ENCODE measurements at places on chromosomes 11 and 22. TPM values are rescaled to one million over a fixed set of nuclear protein-coding genes. Genes with fewer than 3 reads are reported as not detected.

APLNR gene
- total RNA-seq: not detected

DNA sequence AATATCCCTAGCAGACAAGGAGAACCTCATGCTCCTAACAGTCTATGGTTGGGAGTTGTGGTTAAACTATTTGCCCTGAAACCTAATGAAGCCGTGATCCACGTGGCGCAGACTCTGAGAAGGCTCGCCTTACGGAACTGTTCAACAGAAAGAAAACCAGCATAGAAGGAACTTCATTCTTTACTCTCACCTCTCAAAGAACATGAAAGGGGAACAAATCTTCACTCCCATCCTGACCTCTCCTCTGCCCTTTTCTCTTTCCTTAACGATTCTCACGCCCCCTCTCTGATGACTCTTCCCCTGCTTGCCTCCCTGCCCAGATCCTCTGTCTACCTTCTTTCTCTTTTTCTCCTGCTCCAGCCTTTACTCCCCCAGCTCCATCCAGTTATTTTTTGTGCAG lies 54.2 kb downstream of the IRAG1 start:
- H3K36me3 ChIP-seq: peaks cover 2% of the 10 kb centered on the region
- no peak overlapping the region for H3K4me3 ChIP-seq
- H3K27ac ChIP-seq: no peak overlapping the region
- H3K27me3 ChIP-seq: peaks cover 44% of the 10 kb centered on the region
- no peak for DNase-seq

- H3K27me3 ChIP-seq: peaks cover 66% of the 10 kb centered on the region
- no peak overlapping the region for H3K4me3 ChIP-seq
- H3K36me3 ChIP-seq: no peaks in the 10 kb centered on the region
- peaks cover 5% of the 10 kb centered on the region for H3K4me1 ChIP-seq
- DNase-seq: no peak
Observed at GRCh38 chr11:33909552-33909951, 17.7 kb upstream of the LMO2 start.

- no peak overlapping the region for H3K4me3 ChIP-seq
- no peak overlapping the region for H3K27ac ChIP-seq
- H3K27me3 ChIP-seq: peaks cover 48% of the 10 kb centered on the region
- no peak for DNase-seq
- no peaks in the 10 kb centered on the region for H3K4me1 ChIP-seq
Observed at GRCh38 chr11:12942157-12942556, 67.0 kb upstream of the RASSF10 start.

CECR2 gene
- total RNA-seq: not detected

DNA sequence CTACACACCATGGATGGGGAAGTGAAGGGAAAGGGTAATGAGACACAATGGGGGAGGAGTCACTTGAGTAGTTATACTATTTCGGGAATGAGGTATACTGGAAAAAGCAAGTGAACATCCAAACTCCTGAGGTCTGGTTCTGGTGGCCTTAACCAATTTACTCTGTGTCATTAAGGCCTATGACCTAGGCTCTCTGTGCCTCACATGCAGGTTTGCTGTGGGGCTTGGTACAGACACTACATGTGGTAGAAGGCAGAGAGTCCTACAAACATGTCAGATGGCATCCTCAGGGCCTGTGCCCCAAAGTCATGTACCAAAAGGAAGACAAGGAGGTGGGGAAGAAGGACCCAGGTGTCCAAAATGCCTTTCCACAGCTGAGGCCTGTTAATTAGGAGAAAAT lies 98.9 kb downstream of the TRIM29 start:
- no peak overlapping the region for H3K4me3 ChIP-seq
- no peak overlapping the region for H3K27ac ChIP-seq
- DNase-seq: no peak

All from T-helper 17 cell (primary cell).